Right atrium auricular region (tissue), 2 donors: ENCODE measurements at places on chromosomes 4 and X.

DNA sequence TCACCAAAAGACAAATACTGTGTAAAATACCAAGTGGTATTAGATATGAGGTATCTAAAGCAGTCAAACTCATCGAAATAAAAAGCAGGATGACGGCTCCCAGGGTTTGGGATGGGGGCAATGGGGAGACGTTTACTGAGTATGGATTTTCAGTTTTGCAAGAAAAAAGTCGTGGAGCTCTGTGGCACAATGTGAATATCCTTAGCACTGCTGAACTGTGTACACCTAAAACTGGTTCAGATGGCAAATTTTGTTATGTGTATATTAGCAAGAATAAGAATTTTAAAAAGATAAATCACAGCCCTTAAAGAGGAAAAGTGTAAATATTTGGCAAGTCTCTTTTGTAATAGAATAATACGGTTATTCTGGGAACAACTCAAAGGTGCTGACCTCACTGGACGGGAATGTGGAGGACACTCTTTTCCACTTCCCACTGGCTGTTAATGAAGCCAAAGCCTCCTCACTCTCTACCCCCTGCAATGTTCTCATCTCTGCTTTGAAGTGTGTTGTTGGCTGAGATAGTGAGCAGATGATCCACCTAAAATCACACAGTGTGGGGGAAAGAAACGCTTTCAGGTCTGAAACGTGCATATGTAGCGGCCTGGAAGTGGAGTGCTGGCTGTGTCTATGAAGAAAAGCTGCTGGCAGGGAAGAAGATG lies 49.2 kb downstream of the SEL1L3 start:
- DNase-seq: no peak

DNA sequence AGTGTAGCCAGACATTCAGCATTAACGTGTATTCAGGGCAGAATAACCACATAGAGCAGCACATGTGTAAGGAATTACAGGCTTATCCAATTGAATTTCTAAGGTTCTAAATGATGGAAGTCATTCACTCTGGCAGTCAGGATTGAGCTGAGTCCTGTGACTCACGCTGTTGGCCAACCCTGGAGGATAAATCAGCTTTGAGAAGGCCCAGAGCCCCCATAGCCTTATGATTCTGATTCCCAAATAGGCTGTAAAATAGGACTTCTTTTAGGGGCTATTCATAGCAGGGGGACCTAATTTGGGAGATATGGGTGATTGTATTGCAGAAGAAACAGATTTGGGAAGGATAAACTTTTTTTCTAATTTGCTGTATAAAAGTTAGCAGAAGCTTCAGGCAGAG lies 8.1 kb upstream of the HPF1 start:
- DNase-seq: no peak

- DNase-seq: no peak
Measured at GRCh38 chrX:18098763-18099162, 121.9 kb downstream of the BEND2 start.

DNA sequence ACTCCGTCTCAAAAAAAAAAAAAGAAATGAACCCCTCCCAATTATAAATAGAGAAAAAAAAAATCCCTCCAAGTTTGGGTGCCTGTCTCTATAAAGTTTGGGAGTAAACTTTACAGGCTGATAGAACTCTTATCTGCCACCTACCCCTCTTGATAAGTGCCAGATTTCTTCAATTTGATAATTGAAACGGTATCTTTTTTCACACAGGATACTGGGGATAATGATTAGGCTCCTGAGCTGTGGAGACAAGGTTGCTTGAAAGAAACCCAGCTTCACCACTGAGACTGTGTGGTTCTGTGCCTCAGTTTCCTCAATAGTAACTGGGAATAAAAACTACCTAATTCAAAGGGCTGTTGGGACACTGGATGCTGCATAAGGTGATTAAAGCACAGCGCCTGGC lies 606 bp downstream of the EFHC2 start:
- DNase-seq: no peak

DNA sequence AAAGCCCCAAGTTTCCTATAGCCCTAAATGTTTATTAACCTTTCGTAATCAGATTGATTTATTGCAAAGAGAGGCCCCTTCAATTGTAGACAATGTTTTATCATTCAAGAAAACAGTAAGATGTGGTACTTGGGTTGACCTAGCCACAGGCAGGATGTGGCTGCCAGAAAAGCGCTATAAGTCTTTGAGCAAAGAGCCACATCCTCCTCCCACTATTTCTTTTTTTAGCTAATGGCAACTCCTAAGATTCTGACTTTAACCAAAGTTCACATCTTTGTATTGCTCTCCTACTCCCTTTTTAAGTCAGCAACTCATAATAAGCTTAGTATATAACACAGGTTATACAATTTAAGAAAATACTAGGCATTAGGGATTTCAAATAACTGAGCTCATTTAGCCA lies 70.7 kb upstream of the PPP3CA start:
- no peak for DNase-seq

DNA sequence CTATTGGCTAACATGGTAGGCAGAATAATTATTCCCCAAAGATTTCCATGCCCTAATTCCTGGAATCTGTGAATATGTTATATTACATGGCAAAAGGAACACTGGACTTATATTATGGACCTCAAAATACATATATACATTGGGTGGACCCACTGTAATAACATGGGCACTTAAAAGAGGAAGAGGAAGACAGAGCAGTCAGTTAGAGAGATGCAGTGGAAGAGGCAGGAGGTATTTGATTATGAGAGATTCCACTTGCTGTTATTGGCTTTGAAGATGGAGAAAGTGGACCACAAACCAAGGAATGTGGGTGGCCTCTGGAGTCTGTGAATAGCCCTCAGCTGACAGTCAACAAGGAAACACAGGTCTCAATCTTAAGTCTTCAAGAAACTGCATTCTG lies 14.0 kb upstream of the ART3 start:
- no peak for DNase-seq

DNA sequence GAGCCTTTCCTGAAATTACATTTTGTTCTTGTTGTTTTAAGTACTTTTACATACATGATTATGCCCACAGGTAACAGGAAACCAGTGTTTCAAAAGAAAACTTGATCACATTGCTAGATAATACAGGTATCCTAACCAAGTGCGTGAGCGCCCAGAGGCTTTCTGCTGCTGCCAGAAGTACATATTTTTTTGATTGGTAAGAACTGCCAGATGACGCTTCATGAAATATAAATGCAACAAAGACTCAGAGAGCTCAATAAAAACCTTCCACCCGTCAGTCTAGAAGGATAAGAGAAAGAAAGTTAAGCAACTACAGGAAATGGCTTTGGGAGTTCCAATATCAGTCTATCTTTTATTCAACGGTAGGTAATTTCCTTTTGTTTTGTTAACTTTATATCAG lies at the start of gene EPGN:
TSS of gene EPGN (plus strand) at position 256 of the 400 bp plus-strand sequence. CDS start at position 320, 64 bp downstream.
- no peak for DNase-seq

DNA sequence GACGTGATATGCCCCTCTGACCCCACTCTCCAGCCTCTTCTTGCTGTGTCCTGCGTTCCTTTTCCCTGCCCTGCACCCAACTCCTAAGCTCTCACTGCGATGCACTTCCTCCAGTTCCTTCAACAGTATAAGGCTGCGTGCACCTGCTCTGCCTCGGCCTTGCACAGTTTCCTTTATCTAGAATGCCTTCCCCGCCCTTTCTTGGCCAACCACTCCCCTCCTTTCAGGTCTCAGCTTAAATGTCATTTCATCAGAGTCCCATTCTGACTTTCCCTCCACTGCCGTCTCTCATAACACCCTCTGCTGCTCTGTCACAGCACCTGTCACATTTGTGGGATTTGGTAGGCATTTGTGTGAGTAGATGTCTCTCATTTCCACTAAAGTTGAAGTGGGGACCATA lies 58.4 kb upstream of the NEIL3 start:
- no peak for DNase-seq

DNA sequence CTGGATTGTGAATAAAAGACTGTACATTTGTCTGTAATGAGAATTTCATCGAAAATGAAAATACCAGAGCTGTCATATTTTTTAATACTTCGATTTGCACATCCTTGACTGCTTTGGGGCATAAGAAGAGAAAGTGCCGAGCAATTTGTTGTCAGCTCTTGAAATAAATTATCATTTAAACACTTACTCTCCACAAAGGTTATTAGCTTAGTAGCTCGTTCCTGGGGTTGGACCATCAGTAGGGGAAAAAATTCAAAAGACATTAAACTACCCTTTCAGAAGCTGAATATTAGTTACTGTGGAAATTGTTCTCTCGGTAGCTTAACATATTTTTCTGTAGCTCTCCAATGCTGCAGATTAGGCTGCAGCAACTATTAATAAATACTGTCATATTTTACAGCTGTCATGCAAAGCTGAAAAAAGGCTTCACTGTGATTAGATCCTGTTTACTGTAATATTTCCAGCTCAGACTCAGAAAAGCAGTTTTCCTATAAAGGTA lies 76.9 kb downstream of the GRIA3 start:
- no peak for DNase-seq

DNA sequence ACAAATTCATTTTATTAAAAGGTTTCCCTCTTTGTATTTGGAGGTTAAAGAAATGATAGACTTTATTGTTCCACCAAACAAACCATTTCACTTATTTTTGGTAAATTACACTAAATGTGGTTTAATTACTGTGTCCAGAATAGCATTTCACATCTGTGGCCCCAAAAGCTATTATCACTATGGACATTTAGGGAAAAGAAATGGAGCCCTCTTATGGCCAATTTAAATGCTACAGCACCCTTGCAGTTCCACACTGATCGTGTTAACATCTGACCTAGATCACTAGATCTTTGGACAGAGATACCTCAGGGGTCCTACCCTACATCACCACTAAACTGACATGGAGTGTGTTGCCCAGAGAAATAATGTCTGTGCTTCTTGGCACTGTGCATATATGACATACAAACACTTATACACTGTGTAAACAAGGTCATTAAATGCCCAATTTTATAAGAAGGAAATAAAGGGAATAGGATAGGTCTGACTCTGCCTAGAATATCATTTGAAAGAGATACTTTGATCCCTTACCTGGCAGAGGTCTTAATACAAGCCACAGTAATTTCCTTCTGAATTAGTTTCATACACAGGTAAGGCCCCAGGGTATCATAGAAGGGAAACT lies 163.9 kb downstream of the KDR start:
- DNase-seq: no peak

- DNase-seq: no peak
Measured at GRCh38 chrX:54865208-54865607, 55.4 kb upstream of the TRO start.

DNA sequence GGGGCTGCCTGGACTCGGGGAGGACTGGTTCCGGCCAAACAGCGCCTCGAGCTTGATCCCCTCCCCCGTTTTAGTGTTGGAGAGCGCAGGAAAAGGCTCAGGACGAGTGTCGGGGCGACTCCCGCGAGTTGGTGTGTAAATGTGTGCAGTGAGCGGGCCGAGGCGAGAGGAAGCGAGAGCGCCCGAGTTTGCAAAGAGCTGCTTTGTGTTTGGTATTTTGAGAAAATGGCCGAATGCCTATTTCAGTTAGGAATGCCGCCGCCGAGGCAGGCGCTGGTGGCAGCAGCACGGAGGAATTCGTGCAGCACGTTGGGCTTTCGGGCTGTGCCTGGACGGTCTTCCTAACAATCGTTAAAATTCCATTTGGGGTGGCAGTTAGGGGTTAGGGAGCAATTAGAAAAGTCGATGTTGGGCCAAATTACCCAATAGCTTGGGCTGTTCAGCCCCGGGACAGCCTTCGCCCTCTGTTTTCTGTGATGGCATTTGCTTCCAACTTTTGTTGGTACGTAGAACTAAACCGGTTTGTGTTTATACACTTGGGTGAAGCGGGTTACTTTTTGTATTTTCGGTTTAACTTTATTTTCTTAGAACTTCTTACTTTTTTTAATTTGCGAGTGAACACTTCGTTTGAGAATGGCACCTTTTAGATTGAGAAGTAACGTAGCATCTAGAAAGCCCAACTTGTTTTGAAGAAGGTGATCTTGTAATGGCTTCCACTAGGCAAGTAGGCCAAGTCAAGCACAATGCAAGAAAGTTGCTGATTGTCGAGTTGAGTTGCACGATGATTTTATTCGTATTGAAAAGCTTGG lies 1.6 kb downstream of the REST start:
- peak; percentile 63 for DNase-seq

- DNase-seq: no peak
Measured at GRCh38 chr4:80540785-80541469, 205.4 kb downstream of the CFAP299 start.

DNA sequence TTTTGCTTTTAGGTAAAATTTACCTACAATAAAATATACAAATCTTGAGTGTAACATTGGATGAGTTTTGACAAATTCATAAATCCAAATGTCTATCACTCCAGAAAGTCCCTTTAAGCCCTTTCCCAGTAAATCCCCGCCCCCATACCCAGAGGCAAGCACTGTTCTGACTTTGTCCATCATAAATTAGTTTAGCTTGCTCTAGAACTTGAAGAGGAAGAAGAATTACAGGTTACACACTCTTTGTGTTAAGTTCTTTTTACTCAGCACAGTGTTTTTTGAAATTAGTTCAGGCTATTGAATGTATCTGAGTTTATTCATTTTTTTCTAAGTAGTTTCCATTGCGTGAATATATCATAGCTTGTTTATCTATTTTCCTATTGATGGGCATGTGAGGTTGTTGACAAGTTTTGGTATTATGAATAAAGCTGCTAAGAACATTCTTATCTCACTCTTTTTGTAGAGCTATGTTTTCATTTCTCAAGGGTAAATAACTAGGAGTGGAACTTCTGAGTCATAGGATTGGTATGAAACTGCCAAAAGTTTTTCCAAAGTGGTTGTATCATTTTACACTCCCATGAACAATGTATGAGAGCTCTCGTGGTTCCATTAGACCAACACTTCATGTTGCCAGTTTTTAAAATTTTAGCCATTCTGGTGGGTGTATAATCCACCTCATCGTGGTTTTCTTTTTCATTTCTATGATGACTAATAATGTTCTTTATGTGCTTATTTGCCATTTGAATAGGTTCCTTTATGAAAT lies 22.4 kb upstream of the HPSE start:
- no peak for DNase-seq

GRCh38 chrX:13485167-13485566 lies 84.2 kb upstream of the EGFL6 start:
- DNase-seq: no peak

DNA sequence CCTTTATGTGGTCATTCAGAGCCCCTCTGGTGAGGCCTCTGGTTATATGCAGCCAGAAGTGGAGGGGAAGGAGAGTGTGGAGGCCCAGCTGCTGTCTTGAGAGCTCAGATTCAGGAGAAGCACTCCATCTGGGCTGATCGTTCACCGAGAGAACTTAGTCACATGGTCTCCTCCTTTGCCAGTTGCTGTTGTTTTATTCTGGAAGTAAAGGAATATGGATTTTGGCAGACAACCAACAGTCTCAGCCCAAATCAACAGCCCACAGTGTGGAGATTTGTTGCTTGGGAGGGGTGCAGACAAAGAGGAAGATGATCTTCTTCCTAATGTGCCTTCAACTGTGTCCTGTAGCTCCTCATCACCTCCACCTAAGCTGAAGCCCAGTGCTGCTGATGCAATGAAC lies 355.4 kb downstream of the ANK2 start:
- no peak for DNase-seq

DNA sequence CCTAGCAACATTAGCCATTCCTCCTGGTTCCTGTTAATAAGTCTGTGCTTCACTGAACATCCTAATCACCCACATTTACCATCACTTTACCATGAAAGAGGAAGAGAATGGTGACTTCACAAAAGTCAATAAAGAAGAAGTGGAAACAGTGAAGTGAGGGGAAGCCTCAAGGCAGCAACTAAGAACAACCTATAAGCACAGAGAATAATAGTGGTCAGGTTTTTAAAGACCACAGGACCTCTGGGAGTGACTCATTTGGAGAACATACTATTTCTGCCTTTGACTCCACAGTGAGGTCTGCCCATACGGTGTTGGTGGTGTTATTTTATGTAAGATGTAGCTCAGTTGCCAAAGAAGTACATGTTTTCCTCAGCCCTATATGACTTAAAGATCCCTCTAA lies 86.0 kb upstream of the TET2 start:
- DNase-seq: no peak
